ENCODE measurements at places on chromosomes 13 and 19. TPM values are rescaled to one million over a fixed set of nuclear protein-coding genes. Genes with fewer than 3 reads are reported as not detected.

The GNG7 gene
- total RNA-seq, result 11.3 TPM

The LGALS14 gene
- total RNA-seq, result not detected

The ZNF441 gene
- 1.1 TPM for total RNA-seq

The SLC8A2 gene
- 0.98 TPM for total RNA-seq

The ZNF431 gene
- total RNA-seq, result 9.2 TPM

The NKG7 gene
- total RNA-seq, result not detected

The DNAJC15 gene
- 10.8 TPM for total RNA-seq

The MRPS31 gene
- total RNA-seq, result 22.8 TPM

The PROZ gene
- total RNA-seq, result not detected

The C19orf81 gene
- total RNA-seq, result 14.5 TPM

The GSX1 gene
- not detected for total RNA-seq

The GARIN5A gene
- total RNA-seq, result 12.2 TPM

The MYH14 gene
- 60.1 TPM for total RNA-seq

Measured in HCT116 (cell line).